Breast epithelium (tissue), 4 donors: ENCODE measurements at places on chromosomes 2 and 18. TPM values are rescaled to one million over a fixed set of nuclear protein-coding genes. Genes with fewer than 3 reads are reported as not detected.
A peak's percentile ranks its signal among the peaks of the same experiment; 100 is the strongest.

- no peaks in the 10 kb centered on the region for H3K27me3 ChIP-seq
- DNase-seq: no peak
- H3K27ac ChIP-seq: no peak overlapping the region
- no peaks in the 10 kb centered on the region for H3K36me3 ChIP-seq
Observed at GRCh38 chr2:3317871-3318590, 59.6 kb downstream of the EIPR1 start.

The RGPD8 gene
- 30.4 TPM for total RNA-seq

- no peak overlapping the region for H3K27ac ChIP-seq
- no peaks in the 10 kb centered on the region for H3K36me3 ChIP-seq
Observed at GRCh38 chr2:29520001-29520400, 401.4 kb downstream of the ALK start.

The CHRND gene
- not detected for total RNA-seq

The ZNF804A gene
- total RNA-seq: under 0.01 TPM

GRCh38 chr18:23231340-23232021, 96.2 kb downstream of the CABLES1 start:
- no peaks in the 10 kb centered on the region for H3K27me3 ChIP-seq
- peaks cover 3% of the 10 kb centered on the region for H3K4me1 ChIP-seq
- DNase-seq: peak; percentile 79
- peak overlapping the region; percentile 82 for H3K27ac ChIP-seq

DNA sequence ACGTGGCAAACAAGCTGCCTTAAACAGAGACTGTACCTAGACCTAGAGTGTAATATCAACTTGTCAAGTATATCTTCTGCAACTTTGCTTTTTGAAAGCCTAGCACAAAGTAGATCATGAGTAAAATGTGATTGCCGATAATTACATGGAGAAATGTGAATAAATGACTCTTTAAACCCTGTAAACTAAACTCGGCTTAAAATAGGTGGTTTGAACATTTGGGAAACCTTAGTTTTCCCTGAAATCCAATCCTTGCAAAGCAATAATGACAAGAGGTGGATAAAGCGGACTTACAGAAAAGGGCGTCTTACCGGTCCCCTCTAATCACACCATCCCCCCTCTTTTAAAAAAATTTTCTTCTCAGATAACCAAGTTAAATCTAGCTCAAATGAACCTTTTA, 549 bp upstream of the PSMD14 start:
- no peaks in the 10 kb centered on the region for H3K4me1 ChIP-seq
- DNase-seq: no peak
- H3K27me3 ChIP-seq: no peaks in the 10 kb centered on the region

The COL4A4 gene
- 3.8 TPM for total RNA-seq

GRCh38 chr2:110101280-110101844, 14.3 kb downstream of the MALL start:
- peak; percentile 89 for DNase-seq
- H3K27ac ChIP-seq: peak overlapping the region; percentile 91
- peaks cover 13% of the 10 kb centered on the region for H3K4me1 ChIP-seq
- H3K27me3 ChIP-seq: no peaks in the 10 kb centered on the region
- H3K4me3 ChIP-seq: peak overlapping the region; percentile 49
- H3K36me3 ChIP-seq: no peaks in the 10 kb centered on the region

DNA sequence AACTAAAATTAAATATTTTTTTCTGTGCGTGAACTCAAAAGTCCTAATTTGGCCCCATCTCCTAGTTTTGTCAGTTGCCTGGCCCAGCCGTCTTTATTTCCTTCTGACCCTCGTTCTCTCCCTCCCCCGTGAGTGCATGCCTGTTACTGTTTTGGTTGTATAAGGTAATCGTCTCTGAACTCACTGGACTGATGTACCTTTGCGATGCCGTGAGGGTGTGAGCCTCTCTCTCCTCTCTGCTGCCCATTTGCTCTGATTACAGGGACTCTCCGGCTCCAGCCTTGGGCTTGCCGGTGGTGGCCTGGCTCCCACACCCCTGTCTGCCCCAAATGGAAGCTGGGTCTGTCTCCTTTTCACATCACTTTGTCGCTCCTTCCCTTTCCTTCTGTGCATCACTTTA, 66.5 kb upstream of the RBM44 start:
- H3K36me3 ChIP-seq: no peaks in the 10 kb centered on the region
- peak overlapping the region; percentile 7 for H3K4me3 ChIP-seq
- no peak for DNase-seq
